ENCODE measurements at places on chromosomes 5 and 9. TPM values are rescaled to one million over a fixed set of nuclear protein-coding genes. Genes with fewer than 3 reads are reported as not detected.
A peak's percentile ranks its signal among the peaks of the same experiment; 100 is the strongest.

- no peak for DNase-seq
Measured at GRCh38 chr5:54718656-54719055, 201.1 kb downstream of the SNX18 start.

DNA sequence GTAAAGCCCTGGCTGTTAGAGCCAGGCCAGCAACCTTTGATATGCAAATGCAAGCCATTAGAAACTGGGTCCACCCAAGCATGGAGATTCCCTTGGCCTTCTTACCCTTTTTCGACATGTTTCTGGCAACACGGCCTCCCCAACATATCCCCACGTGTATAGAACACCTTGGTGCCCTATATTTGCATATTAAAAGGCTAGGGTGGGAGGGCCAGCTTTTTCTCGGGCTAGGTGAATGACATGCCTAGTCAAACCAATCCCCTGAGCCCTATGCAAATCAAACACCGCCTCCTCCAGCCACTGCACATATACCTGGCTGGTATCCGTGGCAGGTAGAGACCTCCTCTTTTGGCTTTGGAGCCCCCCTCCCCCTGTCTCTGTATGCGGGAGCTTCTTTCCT is 55.6 kb upstream of the ZFR start:
- no peak for DNase-seq

DNA sequence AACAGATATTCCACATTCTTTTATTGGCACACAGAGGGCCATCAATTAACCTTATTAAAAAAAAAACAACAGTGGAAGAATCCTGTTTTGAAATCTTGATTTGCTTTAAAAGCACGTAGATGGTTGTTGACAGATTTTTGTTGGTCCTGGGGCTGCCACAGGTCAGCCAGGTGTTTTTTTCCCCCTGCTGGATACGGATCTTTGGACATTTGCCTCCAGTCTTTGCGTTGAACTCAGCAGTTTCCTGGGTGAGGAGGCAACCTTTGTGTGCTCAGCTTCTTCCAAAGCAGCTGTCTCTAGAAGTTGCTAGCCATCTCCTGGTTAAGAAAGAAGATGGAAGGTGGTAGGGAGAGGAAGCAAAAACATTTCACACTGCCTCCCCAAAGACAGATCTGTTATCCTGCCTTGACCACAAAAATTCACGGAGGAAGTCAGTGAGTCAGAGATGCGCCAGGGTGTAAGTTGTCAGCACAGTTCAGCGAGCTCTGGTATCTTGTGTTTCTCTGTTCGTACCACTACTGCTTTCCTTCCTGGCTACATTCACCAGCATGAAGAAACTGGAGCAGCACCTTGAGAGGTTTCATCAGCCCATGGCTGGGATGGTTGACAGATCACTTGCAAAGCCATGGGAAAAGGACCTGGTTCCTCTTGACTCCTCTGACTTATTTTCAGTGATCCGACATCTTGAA is 207.3 kb downstream of the ARHGAP26 start:
- DNase-seq = peak; percentile 92

DNA sequence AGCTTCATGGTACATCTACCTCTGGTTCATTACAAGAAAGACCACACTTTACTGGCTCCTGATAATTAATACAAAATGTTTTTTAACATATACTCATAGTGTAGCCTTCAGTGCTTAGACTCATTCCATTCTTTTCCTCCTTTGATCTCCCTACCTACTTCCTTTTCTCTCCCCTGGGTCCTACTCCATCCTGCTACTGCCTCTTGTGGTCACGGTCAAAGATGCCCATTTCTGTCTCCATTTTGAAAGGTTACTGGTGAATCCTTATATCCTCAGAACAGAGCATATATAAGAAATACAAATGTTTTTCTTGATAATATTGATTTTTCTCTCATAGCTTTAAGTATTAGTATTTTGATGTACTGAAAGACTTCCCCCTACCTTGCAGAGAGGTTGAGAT is 375.9 kb downstream of the ARRDC3 start:
- DNase-seq = no peak

DNA sequence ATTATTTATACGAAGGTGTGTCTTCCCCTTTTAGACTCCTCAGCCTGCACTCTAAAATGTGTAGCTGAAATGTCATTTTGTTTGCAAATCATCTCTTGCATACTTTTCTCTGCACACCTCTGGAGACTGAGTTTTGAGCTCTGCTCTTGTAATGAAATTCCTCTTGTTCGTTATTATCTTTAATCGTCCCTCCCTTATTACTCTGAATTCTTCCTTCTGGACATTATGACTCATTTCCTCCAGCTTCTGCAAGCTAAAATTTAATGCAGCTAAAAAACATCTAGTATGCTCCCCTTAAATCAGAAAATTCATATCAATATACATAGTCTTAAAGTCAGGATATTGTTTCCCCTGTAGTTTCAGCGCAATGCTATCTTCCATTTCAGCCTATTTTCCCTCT is 13.5 kb downstream of the ISL1 start:
- no peak for DNase-seq

GRCh38 chr9:35114840-35115628 is 628 bp downstream of the ATOSB start:
- peak; percentile 32 for DNase-seq

DNA sequence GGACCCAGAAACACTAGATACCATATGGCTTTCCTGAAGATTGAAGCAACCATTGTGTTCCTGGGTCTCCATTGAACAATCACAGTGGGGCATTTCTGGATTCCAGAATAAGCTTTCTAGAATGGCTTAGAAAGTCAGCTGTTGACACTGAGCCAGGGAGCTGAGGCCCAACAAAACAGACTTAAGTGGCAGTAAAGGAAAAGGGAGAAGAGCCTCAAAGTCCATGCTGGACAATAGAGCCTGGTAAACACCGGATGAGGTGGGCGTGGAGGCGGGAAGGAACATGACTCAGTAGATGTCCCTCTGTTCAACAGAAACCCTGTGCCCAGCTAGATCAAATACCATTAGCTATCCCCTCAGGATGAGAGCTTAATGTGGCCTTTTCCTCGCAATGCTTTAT is 14.8 kb downstream of the SPARC start:
- DNase-seq = no peak

- no peak for DNase-seq
Measured at GRCh38 chr9:127118597-127119319, 3.7 kb downstream of the ANGPTL2 start.

DNA sequence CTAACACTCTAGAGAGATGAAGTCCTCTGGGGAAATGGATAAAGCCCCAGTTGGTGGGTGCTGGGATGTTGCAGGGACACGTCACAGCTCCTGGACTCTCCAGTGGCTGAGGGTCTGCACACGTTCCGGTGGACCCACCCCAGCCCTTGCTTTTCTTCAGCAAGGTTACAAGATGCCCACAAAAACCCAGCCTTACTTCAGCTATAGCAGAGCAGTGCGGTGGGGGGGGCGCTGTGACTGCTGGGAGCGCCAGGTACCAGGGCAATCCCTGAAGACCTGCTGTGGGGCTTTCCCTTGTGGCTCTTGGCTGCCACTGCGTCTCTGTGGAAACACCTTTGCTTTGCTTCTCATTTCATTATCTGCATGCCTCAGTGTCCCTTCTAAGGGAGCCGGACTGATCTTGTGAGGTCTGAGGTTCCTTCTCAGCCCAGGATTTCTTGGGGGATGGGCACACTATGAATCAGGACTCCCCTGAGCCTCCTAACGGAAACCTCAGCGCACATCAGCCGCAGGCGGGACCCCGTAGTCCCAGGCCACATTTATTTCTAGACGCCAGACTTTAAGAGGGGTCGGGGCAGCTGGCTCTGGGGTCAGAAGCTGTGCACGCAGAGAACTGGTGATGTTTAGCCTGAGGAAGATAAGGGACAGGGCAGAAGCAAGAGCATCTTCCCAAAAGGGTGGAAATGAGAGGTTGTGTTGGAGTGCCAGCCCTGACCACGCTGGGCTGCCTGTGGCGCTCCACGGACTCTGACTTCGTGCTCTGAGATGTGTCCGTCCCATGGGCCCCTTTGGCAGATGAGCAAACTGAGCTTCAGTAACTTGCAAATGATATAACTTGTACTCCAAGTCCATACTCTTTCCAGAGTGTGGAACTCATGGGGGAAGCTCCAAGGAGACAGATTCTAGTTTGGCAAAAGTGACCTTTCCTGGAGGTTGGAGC is 106.8 kb downstream of the WNK2 start:
- no peak for DNase-seq

DNA sequence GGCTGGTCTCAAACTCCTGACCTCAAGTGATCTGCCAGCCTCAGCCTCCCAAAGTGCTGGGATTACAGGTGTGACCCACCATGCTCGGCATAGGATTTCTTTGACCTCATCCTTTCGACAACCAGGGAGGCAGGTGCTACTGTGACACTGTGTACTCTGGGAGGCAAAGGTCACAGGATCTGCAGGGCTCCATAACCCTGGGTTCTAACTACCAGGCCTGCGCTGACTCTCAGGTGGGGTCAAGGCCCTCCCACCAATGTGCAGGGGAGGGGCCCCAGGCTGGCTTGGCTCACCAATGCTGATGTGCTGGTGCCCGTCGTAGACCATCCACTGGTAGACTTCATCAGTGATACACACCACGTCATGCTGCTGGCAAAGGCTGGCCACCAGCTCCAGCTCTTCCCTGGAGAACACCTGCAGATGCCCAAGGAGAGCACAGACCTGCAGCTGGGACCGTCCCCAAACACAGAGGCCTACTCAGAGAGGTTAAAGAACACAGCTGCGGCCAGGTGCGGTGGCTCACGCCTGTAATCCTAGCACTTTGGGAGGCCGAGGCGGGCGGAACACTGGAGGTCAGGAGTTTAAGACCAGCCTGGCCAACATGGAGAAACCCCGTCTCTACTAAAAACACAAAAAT is 7.0 kb upstream of the SPOUT1 start:
- DNase-seq = no peak

The ALDOB gene
- not detected for polyA plus RNA-seq

The ODF2 gene
- 12.9 TPM for polyA plus RNA-seq

The FBN2 gene
- polyA plus RNA-seq = not detected

The LCN2 gene
- polyA plus RNA-seq = 0.44 TPM
